Stimulated activated CD8-positive, alpha-beta memory T cell treated with anti-CD3 and anti-CD28 coated beads, Interleukin-15, amount 100 ng/mL, for 1 hour (primary cell): ENCODE measurements at places on chromosomes 2 and 18.

DNA sequence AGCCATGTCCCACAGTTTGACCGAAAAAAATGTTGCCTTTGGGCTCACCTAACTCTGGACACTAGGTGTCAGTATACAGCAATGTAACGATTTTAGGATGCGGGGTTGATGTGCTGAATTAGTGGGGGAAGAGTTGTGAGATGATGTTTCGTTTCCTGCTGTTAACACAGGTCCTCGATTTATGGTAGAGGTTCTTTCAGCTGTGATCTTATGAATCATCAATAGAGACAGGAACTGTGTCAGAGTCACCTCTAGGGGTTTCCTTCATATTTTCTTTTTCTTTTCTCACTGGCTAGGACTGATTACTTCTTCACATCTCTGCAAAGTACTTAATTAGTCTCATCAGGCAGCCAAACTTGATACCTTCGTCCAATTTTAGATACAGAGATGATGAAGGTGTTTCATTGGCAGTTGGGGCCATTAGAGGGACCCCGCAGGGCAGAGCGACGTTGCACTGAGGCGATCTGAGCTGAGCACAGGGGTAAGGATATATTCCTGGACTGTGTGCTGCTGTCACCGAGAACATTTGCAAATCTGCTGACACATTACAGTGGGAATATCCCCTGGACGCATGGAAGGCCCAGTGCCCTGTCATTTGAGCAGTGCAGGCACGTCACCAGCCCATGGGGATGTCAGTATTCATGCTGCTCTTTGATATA lies 10.2 kb upstream of the MMADHC start:
- DNase-seq, result peak; percentile 22

DNA sequence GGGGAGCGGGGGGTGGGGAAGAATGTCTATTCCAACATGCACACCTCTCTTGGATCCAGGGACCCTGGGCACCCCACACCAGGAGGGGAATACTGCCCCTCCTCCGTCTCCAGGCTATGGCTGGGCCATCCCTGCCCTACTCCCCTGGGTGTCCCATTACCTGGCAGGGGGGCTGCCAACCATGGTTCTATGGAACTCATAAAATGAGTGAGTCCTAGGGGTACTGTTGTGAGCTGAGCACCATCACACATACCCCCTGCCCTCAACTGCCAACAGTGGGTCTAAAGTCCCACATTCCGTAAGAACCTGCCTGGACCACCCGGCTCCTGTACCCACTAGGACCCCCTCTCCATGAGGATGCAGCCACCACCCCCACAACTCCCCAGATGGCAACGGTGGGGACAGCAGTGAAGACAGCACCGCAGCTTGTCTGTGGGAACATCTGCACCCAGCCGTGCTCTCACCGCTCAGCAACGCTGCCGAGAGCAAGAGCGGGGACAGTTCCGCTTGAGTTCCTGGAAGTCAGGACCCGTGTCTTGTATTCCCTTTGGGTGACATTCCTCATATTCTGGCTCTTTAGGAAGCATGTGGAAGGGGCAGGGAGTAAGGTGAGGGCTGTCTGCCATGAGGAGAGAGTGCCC lies 41.5 kb downstream of the BIN1 start:
- DNase-seq, result no peak

GRCh38 chr2:201854841-201855240 lies 48.5 kb downstream of the CDK15 start:
- no peak for DNase-seq

DNA sequence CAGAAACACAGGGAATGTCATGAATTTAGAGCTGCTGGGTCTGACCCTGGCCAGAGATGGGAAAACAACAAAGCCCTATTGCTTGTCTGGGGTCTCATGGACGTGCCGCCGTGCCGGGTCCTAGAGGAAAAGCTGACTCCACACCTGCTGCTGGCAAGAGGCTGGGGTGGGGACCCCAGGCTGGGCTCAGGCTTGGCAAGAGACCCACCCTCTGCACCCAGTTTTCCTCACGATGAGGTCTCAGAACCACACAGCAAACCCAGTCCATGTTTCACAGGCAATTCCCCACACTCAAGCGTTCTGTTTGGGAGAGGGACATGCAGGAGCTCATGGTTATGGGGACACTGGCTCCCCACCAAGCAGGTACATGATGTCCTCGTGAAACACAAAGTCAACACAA lies 367.3 kb upstream of the SALL3 start:
- DNase-seq, result no peak

GRCh38 chr2:143482316-143482715 lies 353.1 kb downstream of the ARHGAP15 start:
- DNase-seq, result no peak

DNA sequence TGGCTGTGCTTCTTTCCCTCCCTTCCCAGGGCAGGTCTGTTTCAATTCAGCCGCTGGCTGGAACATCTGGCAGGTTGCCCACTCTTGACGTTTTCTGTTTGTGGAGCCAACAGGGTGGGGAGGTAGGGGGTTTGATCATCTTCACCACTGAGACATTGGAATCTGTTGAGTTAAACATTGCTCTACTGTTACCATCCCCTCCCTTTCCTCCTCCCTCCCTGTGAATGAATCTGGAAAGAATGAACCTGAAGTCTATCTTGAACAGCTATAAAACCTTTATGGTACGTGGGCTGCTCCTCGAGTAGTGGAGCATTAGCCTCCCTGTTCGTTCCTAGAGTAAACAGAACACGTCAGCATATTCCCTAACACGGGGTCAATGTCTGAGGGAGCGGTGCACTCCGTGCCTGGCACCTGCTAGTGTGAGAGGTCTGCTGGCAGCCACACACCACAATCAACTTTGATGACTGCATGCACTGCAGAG lies 249.9 kb upstream of the RBBP8 start:
- DNase-seq, result no peak

DNA sequence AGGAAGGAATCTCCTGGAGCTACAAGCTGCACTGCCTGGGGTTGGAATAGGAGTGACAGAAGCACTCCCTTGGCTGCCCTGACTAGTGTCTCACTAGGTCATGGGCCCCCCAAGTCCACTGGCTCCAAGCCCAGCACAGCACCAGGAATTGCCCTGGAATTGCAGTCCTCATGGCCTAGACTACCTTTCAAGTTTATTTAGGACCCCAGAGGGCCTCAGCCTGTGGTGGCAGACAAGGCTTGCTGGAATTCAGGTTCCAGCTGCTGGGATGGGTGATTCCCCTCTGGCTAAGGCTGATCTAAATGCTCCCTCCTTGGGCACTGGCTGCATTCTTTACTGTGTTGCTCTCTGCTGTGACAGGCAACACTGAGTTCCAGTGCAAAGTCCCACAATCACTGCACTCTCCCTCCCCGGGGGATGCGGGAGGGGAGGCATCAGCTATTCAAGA lies 14.0 kb downstream of the STRADB start:
- DNase-seq, result no peak
